ENCODE measurements at places on chromosomes 7 and 10. TPM values are rescaled to one million over a fixed set of nuclear protein-coding genes. Genes with fewer than 3 reads are reported as not detected.

DNA sequence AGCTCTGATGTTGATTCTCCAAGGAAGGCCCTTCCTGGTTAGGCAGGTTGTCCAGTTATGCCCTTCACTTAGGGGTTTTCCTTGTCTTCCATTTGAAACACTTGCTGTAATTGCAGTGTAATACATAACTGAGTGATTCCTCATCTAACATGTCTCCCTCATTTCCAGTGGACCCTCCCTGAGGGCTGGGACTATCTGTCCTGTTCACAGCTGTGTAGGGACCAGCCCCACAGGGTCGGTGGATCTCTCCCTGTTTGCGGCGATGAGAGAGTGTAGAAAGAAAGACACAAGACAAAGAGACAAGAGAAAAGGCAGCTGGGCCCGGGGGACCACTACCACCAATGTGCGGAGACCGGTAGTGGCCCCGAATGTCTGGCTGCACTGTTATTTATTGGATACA, 135.9 kb upstream of the EEPD1 start:
- DNase-seq, result no peak

GRCh38 chr10:35372329-35372728, 36.0 kb downstream of the CCNY start:
- DNase-seq, result peak; percentile 71

- DNase-seq, result no peak
Measured at GRCh38 chr7:129801882-129802281, 150.9 kb downstream of the UBE2H start.

DNA sequence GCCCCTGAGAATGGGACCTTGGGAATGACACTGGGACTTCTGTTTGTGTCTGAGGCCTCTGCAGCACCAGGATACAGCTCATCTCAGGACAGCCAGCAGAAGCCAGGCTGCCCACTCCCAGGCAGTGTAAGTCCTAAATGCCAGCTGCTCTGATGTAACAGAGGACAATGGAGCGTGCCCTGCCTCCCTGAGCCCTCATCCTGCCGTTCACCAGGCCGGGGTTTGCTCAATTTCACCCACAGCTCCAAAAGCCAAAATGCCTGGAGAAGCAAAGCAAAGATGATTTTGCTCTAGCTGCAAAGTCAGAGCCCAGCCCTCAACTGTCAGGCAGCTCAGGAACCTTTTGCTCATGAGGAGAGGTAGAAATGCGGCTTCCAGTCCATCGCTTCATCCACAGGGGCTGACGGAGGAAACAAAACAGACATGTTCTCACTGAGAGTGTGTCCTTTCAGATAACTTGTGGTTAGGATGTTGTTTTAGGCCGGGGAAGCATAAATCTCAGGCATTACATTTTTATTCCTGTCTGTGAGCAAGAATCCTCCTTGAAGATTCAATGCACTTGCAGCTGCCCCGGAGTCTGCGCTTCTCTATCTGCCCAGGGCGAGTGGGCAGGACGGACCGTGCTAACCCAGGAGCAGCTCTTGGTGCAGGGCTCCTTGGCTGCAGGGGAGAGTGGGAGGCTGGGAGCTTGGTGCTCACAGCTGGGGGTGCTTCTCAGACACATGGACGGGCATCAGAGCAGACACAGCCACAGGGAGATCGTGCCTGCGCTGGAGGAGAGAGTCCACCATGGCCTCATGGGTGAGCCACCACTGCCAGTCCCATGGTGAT, 83.2 kb upstream of the CHST15 start:
- no peak for DNase-seq

DNA sequence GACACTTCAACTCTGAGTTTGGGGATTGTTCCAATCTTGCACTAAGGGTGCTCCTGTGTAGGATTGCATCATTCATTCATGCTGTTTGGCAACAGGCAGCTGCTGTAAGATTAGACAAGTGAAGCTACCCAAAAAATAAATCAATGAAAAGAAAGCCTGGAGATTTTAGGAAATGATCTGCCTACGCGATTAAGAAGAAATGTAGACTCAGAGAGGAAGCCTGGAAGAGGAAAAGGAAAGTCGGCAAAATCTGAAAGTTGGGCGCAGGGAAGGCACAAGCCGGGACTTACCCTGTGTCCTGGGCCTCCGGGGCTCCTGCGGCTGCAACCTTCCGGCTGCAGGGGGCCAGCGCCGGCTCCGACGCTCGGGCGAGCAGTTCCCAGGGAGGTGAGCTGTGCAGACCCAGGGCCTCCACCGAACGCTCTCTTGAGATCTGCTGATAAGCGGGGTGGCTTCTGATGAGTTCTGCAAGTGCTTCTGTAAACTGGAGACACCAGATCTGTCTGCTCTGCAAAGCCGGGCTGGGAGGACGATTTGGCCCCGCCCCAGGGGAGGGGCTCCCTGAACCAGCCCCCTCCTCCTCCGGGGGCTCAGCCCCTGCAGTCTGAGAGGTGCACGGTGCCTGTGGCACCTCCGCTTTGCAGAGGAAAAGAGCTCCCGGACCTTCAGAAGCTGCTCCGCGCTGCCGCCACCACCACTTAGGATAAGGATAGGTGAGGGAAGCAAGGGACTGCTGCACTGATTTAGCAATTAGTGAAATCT, 17.4 kb downstream of the PSPH start:
- peak; percentile 73 for DNase-seq

DNA sequence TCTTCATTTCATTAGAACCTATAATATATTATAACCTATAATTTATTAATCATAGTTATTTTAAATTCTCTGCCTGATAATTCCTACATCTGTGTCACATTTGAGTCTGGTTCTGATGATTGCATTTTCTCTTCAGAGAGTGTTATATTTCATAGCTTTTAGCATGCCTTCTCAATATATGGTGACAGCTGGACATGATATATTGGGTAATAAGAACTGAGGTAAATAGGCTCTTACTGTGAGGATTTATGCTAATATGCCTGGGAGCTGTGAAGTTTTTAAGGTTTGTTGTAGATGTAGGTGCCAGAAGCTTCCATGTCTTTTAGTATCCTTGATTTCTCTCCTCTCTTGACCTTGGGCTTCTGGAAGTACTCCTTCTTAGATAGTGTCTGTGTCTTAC, 325.9 kb upstream of the SEMA3D start:
- no peak for DNase-seq

DNA sequence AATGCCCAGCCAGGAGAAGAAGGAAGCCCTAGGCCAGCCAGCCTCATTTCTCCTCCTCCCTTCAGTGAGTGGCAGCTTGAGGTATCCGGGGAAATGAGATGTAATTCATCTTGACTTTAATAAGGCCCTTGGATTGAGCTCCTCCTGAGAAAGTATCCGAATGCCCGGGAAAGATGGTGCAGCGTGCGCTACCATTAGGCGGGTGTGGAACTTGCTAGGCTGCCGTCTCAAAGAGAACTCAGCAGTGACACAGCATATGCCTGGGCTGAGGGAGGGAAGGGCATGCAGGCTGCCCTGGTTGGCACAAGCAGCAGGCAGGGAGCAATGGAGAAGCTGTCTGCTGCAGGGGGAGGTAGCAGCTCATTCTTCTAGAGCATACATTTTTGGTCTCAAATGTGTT, 659.8 kb upstream of the FOXK1 start:
- no peak for DNase-seq

DNA sequence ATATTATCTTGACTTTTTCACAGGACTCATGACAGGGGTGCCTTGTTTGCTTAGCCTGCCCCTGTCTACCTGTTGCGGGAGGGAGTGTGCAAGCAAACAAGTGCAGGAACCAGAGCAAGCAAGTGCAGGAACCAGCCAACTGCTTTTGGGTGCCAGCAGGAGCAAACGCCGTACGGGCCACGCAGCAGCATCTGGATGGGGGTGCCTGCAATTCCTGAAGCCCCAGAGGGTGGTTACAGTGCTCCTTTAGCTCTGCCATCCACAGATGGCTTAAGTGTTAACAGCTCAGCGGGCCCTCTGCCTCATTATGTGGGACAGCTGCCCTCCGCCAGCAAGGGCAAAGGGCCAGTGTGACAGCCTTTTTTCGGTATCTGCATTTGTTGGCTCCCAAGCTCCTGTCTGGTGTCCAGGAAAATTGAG, 83.5 kb downstream of the MICU1 start:
- no peak for DNase-seq

- DNase-seq, result no peak
Measured at GRCh38 chr10:13448216-13448615, 80.6 kb downstream of the BEND7 start.

DNA sequence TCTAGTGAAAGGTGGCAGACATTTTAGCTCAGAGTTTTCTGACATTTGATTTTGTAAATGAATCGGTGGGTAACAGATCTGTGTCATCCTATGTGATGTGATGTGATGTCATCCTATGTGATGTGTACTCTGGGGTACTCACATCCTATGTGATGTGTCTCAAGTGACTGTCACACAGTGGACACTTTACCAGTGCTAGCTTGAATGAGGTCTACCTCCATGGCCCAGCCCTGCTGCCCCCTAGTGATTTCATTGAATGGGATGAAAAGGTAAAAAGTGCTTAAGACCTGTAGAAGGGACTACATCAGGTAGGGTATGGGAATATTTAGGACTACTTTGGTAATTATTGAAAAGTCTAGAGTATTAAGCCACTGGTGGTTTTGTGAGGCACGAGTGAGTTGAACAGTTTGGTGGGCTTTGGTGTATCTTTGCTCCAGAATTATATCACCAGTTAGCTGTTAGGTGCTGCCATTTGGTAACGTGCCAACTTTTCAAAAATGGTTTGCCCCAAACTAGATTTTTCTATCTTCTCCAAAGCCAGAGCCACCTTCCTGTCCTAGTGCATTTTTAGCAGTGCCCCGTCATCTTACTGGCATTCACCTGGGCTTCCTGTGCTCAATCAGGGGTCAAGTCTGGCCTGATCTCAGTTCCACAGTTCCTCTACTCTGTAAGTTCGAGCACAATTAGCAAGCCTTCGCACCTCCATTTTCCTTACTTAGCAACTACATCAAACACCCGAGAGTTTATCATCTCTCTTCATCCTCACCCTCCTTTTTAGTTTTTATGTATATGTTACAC, 9.7 kb downstream of the EIF4H start:
- DNase-seq, result peak; percentile 67

DNA sequence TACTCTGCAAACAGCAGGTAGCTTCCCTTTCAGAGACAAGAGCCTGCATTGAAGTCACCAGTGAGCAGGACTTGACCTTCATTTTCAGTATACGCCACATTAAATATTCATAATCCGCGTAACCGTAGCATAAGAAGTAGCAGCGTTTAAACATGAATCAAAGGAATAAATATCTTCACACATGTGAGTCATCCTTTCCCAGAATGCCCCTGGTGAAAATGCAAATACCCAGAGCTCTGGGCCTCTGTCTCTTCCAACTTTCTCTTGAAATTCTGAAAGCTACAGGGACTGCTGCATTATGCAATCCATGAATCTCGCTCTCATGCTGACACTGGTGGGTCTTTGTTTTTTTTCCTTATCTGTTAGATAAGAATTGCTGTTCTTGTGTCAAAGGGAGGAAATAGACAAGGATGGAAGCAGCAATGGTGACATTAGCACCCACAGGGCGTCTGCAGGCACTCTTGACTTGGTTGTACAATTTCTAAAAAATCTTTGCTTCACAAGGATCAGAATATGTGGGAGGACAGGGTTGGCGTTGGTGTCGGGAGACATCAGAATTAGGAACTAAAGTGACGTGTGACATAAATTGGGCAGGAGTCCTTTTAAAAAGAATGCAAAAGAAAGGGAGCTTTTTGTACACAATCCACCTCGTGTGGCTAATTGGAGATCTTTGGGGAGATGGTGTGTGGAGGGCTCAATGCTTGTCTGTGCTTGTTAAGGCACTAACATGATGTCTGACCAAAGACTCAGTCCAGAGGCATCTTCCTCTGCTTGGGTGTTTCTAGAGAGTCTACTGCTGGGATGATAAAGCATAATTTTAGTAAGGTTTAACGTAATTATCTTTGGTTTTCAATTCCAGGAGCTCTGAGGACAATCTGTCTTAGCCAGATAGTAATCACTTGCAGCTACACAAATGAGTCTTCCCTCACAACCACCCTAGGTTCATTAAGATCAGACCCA, 390.3 kb downstream of the KCNMA1 start:
- no peak for DNase-seq

DNA sequence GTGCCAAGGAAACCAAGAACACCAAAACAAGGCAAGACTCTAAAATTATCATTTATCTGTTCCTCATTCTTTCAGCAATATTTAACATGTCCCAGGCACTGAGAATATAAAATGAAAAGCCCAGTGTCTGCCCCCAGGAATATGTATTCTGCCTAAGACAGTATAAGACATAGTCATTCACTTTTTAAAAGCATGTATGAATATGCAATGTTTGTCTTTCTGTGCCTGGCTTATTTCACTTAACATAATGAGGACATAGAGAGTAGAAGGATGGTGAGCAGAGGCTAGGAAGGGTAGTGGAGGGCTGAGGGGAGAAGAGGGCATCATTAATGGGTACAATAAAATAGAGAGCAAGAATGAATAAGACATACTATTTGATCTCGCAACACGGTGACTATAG, 44.6 kb upstream of the BET1 start:
- DNase-seq, result no peak

GRCh38 chr7:98192781-98193457, 18.3 kb upstream of the BHLHA15 start:
- DNase-seq, result no peak

DNA sequence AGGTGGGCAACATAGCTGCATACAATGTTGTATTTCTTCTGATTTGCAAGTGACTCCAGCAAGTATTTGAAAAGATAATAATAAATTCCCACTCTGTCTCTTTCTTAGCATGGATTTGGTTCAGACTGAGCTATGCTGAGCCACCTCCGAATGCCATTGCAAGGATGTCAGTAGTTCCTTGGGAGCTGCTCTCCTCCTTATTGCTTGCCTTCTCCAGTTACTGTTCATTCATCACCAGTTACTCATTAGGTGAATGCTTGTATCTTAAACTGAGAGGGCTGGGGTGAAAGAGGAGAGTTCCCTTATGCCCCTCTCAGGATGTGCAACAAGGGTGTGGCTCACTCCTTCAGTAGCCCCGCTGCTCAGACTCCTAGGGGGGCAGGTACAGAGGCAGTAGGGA, 78.4 kb upstream of the PRKAR2B start:
- DNase-seq, result no peak

- no peak for DNase-seq
Measured at GRCh38 chr7:106978425-106979420, 65.8 kb upstream of the PRKAR2B start.

GRCh38 chr10:17125206-17125893, 4.3 kb downstream of the CUBN start:
- no peak for DNase-seq

DNA sequence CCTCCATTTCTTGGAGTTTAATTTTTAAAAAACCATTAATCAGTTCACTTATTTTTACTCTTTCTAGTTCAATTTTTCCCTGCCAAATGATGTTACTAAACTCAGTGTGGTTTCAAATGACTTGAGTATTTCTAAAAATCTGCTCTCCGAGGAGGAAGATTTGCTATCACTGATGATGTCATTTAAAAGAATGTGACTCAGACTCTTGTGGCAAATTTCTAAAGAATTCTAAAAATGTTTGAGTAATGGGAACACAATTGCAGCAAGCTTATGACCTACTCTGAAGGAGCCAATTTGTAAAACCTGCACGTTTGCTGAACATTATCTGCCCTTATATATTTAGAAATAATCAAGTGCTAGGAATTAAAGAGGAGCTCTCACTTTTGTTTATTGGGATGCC, 88.6 kb downstream of the SPAG6 start:
- DNase-seq, result no peak

The NANOS1 gene
- 7.2 TPM for total RNA-seq

The SFR1 gene
- 4.3 TPM for total RNA-seq
